ENCODE measurements at places on chromosomes 6 and 20.
A peak's percentile ranks its signal among the peaks of the same experiment; 100 is the strongest.

GRCh38 chr20:57856658-57857057 is 146.8 kb upstream of the PMEPA1 start:
- DNase-seq: no peak

- no peak for DNase-seq
Observed at GRCh38 chr6:2019051-2019450, 226.4 kb downstream of the GMDS start.

- DNase-seq: no peak
Observed at GRCh38 chr20:20955892-20956291, 150.3 kb downstream of the LINC00237 start.

- DNase-seq: no peak
Observed at GRCh38 chr6:129350278-129350677, 359.7 kb downstream of the ARHGAP18 start.

DNA sequence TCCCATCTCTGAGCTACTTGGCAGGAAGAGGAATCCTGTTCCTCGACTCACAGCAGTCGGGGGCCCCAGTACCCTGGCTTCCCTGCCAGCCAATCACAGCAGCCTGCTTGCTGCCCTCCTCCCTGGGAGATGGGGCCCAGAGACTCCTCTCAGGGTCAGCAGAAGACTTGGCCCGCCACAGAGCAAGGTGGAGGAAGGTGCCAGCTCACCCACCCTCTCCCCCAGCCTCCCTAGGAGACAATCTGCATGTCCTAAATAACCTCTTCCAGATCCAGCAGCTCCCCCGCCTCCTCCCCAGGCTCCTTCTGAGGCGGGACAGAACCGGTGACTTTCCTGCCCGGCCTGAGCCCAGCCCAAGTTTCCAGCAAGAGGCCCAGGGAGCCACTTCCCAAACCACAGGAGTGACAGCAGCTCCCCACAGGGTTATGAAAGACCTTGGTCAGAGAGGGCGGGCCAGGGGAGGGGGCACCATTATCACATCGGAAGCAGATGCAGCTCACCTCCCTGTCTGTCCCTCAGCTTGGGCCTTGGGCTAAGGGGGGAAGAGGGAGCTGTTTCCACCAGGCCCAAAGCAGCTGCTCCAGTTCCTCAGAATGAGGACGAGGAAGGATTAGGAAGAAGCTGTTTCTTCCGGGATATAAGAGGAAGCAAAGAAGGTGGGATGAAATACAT is 2.3 kb downstream of the CCND3 start:
- peak; percentile 28 for DNase-seq

DNA sequence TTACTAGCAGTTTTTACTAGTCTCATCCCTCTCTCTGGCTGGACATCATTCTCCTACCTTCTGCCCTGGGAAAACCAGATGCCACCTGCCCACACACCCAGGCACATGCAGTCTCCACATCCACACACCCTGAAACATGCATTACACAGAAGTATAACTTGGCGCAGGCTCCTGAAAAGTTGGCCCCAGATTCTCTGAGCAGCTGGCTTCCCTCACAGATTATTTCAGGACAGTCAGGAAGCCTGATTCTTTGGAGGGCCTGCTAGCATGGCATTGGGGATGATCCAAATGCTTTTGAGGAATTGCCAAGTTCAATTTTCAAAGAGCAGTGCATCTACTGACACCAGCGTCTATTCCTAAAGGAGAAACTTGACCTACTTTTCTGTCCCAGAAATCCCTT is 27.8 kb upstream of the KIF16B start:
- no peak for DNase-seq

- no peak for DNase-seq
Observed at GRCh38 chr20:46030284-46031013, 1.4 kb downstream of the SLC12A5 start.

GRCh38 chr6:133923938-133924593 is 29.0 kb upstream of the TBPL1 start:
- DNase-seq: peak; percentile 62

Data from endothelial cell (in vitro differentiated cells).